ENCODE measurements at places on chromosomes 4 and X.

DNA sequence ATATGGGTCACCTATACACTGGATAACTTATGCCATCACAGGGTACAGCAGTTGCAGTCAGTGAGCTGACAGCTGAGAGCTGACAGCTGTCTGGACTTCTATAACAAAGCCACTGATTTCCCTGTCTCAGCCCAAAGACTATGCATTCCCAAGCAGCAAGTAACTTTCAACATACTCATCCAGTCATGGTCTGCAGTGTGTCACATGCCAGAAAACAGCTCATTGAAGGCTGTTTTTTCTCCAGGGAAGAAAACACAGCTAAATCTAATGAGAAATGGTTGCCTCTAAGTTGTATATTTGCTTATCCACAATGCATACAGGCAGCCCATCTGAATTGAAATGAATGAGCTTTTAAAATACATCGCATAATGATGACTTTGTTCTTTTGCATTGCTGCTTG, 6.3 kb downstream of the KIAA1210 start:
- DNase-seq, result no peak

DNA sequence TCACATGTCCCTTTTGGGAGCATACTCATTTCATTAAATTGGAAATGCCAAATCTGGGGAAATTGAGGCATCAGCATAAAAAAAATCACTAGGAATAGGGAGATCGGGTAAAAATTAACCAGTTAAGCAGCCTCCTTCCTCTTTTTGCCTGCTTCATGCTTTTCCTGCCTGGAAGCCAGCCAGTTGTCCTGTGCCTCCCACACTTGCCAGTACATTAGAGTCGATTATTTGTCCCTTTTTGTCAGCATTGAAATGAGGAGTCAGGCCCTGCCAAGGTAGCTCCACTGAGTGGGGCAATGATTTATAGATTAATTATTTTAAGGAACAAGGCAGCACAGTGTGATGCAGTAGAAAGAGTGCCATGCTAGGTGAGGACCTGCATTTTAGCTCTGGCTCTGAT, 55.3 kb downstream of the SH2D1A start:
- DNase-seq, result no peak

DNA sequence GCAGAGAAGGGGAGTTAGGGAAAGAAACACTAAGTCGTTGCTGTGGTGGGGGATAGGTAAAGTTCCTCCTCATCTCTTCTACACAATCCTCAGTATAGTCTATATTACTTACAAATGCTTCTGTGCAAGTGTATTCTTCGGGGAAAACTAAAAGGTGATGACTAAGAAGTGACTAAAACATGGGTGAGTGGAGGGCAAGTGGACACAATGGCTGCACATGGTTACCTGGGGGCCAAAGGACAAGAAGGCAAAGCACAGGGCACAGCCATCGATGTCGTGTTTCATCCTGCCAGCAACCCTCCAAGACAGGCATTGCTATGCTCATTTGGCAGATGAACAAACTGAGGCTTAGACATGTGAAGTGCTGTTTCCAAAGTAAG, 35.5 kb upstream of the CCKAR start:
- DNase-seq, result no peak

DNA sequence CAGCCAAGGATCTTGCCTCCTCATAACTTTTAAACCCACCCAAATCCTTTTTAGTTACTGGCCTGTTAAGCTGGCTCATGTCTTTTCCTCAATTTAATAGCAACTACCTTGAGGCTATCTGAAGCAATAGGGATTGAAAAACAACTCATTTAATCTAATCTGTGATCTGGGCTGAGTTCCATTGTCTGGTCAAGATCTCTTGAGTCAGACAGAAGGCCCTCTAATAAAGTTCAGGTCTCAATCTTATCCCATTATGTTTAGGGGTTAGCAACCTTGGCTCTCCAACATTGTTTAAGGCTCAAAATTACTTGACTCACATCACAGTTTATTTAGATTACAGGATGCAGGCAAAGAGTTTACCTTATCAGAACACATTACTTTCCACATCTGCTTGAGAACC, 436.1 kb downstream of the ANKRD50 start:
- no peak for DNase-seq

DNA sequence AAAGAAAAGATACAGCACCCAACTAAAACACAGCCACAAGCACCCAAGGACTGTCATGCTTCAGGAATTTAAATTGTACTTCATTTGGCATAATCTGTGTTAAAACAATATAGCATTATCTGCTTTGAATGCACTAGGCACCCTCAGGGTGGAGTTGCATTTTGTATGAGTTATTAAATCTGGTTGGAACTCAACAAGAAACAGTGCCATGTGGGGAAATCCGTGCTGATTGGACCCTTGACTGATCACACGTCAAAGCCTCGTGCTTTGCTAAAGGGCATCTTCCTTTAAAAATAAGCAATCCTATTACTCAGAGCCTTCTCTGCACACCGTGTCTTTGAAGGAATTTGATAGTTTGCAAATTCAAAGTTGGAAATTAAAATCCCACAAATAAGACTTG, 35.4 kb downstream of the IGFBP7 start:
- DNase-seq, result no peak

DNA sequence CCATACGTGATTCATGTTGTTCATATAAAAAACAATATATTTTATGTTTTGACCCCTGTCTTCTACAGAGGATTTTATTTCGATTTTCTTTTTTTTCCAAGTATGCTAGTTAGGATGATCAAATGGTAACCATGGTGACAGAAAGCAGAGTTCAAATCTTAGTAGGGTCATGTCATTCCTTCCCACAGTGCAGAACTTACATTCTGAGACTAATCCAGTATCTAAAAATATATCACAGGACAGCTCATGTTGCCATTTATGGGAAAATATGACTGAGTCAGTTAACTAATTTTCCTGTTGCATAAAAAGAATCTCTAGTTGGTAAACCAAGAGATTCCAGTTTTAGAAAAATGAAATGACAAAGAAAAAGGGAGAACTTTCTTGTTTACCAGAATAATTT, 209.5 kb downstream of the PARM1 start:
- DNase-seq, result no peak

- no peak for DNase-seq
Observed at GRCh38 chrX:40423299-40423698, 157.5 kb upstream of the ATP6AP2 start.

GRCh38 chr4:186624951-186625350, 69.6 kb upstream of the MTNR1A start:
- DNase-seq, result no peak

DNA sequence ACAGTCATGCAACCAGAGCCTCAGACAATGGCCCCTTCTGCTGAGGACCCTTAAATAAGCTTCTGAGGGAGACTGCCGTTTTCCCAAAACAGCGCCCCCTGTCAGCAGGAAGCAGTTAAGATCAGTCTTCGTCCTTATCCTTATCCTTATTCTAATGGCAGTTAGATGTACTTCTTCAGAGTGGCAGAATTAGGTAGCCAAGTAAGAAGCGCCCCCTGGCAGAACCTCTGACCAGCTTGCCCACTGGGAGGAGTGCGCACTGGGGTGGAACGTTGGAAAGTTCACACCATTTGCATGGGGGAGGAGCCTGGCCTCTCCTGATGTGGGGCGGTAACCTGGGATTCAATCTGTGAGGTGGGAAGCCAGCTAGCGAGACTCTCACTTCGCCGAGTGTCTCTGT, 133.6 kb upstream of the QRFPR start:
- no peak for DNase-seq

- no peak for DNase-seq
Observed at GRCh38 chrX:16848541-16848940, 21.6 kb downstream of the RBBP7 start.

DNA sequence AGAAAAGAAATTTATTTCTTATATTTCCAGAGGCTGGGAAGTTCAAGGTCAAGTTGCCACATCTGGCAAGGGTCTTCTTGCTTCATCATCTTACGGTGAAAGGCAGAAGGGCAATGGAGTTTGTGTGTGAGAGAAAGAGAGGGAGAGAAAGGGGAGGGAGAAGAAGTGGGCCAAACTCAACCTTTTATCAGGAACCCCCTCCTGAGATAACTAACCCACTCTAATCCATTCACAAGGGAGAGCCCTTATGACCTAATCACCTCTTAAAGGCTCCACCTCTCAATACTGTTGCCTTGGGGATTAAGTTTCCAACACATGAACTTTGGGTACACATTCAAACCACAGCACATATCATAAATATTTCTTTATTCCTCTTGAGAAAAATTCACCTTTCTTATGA, 203.3 kb upstream of the FAM241A start:
- no peak for DNase-seq

DNA sequence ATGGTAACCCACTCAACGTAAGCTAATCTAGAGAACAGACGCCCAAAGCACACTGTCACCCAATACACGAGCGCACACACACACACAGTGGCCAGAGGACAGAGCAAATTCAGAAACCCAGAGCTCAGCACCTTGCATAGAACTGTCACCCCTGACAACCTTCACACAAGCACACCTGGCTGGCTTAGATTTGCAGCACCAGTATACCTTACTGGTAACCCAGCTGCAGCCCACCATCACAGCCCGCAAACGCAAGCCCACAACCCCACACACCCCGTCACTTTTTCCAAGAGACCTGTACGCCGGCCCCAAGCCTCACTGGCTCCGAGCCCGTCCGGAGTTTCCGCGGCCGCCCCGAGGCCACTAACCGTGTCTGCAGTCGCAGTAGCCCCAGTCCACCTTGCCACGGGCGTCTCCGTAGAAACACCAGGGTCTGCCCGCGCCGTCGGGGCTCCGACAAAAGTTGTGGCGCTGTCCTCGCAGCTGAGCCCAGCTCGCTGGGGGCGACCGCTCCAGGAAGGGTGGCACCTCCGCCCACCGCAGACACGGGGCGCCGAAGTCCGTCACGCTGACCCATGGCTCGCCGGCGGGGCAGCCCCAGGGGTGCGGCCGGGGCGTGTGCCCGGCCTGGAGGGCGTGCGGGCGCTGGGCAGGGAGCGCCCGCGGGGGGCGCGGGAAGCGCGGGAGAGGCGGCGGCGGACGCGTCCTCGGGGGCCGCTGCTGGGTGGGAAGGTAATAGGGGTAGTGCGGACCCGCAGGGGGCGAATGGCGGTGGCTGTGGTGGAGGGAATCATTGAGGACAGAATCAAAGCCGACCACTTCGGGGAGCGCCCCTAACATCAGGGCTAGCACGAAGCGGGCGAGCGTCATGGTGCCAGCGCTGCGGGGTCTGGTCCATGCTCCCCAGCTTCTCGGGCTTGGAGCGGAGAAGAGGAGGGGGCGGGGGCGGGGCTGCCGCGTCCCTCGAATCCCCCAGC, 664 bp downstream of the PRSS12 start:
- DNase-seq, result peak; percentile 72

DNA sequence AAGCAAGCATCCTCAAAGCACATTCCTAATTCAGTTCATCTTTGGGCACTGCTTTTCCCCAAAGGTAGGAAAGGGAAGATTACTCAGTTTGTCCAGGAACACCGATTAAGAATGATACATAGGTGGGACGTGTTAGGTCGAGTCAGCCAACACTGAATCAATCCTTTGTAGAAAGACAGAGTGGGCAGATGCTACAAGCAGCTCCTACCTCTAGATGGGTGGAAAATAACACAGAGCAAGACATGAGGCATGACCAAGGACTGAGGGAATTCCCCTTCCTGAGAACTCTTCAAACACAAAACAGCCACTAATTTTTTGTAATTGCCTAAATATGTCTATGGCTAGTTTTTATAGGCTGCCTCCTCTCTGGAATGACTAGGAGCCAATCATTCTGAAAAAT, 331.7 kb downstream of the HNRNPD start:
- no peak for DNase-seq

- no peak for DNase-seq
Observed at GRCh38 chr4:178240891-178241290, 798.7 kb upstream of the AGA start.

GRCh38 chr4:57043347-57044251, 64.9 kb downstream of the POLR2B start:
- no peak for DNase-seq

DNA sequence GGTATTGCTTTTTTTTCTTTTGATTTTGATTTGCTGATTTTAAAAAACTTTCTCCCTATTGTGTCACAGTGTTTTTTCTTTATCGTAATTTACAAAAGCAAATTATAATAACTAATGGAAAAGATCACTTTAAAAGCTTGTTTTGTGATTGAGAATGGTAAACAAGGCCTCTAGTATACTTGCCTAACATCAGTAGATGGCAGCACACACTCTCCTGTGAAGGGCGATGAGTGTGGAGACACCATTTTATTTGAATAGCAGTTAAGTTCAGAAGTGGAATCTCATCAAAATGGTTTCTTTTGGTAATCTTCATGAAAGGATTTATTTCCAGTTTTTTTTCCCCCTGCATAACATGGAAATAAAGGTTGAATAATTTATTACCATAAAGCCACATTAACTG, 72.3 kb downstream of the PAK3 start:
- no peak for DNase-seq

- DNase-seq, result no peak
Observed at GRCh38 chr4:7457201-7458065, 22.7 kb upstream of the PSAPL1 start.

GRCh38 chrX:5726224-5726623, 502.4 kb downstream of the NLGN4X start:
- no peak for DNase-seq

- DNase-seq, result no peak
Observed at GRCh38 chr4:41613821-41614220, 75.9 kb downstream of the LIMCH1 start.

GRCh38 chr4:94390804-94391410, 48.3 kb upstream of the HPGDS start:
- DNase-seq, result peak; percentile 44

DNA sequence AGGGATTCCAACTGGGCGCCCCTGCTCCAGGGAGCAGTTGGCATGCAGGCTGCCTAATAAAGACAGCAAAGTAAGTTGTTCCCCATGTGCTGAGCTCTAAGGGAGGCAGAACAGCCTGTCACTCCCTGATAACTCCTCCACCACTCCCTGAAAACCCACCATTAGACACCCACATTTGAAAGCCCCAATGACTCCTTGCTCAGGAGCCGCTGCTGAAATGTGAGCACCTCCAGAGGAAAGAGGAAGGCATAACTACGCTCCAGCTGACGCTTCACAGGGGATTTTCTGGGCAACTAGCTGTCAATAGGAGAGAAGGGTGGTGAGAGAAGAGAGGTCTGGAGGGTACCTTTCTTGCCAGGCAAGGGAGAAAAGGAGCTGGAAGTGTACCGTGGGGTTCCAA, 62.5 kb downstream of the NPY1R start:
- no peak for DNase-seq

DNA sequence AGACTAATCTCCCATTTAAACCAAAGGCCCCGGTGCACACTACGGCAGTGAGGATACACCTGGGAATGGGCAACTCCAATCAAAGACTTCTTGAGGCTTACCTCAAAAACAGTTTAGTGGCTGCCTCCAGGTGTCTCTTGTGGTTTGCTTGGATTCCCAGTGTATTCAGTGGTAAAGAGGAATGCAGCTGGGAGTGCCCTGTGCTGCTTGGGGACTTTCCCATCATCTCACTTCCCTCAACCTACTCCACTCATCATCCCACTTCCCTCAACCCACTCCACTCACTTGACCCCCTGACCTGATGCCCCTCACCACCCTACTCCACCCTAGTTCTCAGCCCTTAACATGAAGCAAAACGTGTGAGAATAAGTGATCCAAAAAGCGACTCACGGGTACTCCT, 177.3 kb upstream of the ETNPPL start:
- DNase-seq, result no peak

Measured in T47D (cell line).